Stimulated activated CD8-positive, alpha-beta memory T cell treated with anti-CD3 and anti-CD28 coated beads, Interleukin-15, amount 100 ng/mL, for 4 hours (primary cell): ENCODE measurements at places on chromosomes 5 and 9.

- DNase-seq: no peak
Observed at GRCh38 chr9:109046346-109046745, 33.0 kb upstream of the CTNNAL1 start.

GRCh38 chr5:122649080-122649479 is 125.8 kb upstream of the SNX2 start:
- DNase-seq: no peak

GRCh38 chr5:116395226-116395625 is 179.4 kb downstream of the SEMA6A start:
- no peak for DNase-seq

DNA sequence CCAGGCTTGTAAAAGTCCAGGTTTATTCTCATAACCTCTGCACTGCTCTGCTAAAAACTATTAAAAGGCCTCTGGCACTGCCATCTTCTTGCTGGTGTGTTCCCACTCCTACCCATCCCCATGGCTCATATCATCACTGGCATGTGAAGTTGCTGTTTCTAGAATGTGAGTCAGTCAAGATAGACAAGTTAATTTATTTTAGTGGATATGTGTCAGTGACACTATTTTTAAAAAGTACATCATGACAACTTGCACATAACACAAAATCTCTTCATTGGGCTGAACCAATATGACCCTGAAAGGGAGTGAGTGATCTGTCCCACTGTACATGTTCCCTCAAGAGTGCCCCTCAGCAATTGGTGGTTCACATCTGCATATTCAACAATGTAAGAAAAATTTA is 299.7 kb downstream of the NFIB start:
- DNase-seq: no peak

- DNase-seq: no peak
Observed at GRCh38 chr5:141523991-141524390, 35.1 kb downstream of the PCDHGC5 start.

DNA sequence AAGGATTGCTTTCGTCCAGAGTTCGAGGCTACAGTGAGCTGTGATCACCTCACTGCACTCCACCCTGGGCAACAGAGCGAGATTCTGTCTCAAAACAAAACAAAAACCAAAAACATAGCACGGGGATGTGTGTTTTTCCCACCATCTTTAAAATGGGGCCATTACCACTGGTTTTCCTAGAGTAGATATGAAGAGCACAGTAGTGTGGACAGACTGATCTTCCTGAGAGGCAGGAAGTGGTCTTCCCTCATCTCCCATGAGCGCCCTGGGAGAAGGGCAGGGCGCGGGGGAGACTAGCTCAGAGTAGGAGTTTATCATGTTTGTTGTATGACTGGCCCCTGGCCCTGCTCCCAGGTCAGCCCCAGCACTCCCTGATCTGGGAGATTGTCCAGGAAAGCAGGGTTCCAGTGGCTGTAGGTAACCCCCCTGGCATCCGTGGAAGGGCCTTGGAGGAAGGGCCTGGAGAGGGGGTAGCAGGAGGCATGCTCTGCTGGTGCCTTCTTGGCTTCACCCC is 2.3 kb downstream of the SUSD3 start:
- no peak for DNase-seq

- no peak for DNase-seq
Observed at GRCh38 chr5:179287071-179287470, 58.2 kb downstream of the ADAMTS2 start.

- no peak for DNase-seq
Observed at GRCh38 chr9:89538871-89539270, 41.0 kb upstream of the SEMA4D start.

DNA sequence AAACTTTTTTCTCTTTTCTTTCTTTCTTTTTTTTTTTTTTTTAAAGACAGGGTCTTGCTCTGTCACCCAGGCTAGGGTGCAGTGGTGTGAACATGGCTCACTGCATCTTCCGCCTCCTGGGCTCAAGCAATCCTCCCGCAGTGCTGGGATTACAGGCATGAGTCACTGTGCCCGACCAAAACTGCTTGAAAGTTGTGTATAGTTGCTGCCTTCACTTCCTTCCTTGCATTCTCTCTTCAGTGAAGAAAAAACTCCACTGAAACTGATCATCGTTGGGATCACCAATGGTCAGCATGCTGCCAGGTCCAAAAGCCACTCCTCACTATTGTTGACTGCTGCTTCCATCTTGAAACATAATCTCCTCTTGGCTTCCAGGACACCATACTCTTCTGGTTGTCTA is 66.6 kb upstream of the CTNNA1 start:
- DNase-seq: no peak

DNA sequence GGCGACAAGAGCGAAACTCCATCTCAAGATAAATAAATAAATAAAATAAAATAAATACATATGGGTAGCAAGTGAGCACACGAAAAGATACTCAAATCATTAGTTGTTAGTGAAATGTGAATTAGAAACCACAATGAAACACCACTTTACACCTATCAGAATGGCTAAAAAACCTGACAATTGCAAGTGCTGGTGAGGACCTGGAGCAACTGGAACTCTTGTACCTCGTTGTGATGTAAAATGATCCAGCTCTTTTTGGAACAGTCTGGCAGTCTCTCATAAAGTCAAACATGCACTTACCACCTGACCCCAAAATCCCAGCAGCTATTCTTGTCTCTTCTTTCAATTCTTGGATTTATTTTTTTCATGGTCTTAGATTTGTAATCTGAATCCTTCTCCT is 69.2 kb upstream of the FBXW11 start:
- DNase-seq: no peak

- no peak for DNase-seq
Observed at GRCh38 chr5:175336781-175337180, 107.2 kb downstream of the DRD1 start.

DNA sequence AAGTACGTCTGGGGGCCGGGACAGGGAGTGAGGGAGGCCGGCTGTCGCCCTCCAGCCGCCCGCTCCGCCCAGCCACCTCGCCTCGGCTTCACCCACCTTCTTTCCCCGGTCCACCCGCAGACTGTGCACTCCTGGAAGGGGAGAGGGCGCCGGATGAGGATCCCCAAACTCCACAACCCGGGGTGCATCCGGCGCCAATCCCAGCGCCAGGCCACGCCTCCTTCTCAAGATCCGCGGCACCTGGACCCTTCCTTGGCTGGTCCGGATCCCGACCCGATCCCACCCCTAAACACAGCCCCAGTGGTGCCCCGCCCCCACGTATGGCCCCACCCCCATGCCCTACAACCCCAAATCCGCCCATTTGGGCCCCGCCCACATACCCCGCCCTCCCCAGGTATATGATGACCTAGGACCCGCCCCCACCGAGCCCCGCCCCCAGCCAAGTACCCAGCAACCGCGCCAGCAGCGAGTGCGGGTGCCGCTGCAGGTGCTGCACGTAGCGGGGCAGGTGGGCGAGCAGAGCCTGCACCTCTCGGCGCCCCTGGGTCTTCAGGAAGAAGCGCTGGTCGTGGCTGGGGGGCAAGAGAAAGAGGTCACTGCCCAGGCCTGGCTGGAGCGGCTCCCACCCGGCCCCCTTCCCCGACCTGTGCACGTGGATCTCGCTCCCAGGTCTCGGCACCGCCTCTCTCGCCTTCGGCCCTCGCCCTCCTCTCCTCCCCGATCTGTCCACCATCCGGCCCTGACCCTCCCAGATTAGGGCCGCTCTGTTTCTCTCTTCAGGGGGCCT is 3.2 kb downstream of the PIP5KL1 start:
- DNase-seq: peak; percentile 66

DNA sequence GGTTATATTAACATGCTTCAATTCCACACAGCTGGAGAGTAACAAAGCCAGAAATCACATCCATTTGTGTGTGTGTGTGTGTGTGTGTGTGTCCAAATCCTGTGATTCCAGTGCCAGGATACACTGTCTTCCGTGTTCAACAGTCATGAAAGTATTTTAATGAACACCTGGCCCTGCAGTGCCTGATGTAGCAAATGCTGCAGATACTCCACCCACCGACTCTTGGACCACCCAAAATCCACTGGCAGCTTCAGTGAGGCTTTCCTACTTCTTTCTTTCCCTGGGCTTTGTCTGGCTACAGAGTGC is 13.1 kb upstream of the INSYN2B start:
- no peak for DNase-seq

GRCh38 chr9:74887981-74888370 is 255 bp upstream of the TRPM6 start:
- no peak for DNase-seq

DNA sequence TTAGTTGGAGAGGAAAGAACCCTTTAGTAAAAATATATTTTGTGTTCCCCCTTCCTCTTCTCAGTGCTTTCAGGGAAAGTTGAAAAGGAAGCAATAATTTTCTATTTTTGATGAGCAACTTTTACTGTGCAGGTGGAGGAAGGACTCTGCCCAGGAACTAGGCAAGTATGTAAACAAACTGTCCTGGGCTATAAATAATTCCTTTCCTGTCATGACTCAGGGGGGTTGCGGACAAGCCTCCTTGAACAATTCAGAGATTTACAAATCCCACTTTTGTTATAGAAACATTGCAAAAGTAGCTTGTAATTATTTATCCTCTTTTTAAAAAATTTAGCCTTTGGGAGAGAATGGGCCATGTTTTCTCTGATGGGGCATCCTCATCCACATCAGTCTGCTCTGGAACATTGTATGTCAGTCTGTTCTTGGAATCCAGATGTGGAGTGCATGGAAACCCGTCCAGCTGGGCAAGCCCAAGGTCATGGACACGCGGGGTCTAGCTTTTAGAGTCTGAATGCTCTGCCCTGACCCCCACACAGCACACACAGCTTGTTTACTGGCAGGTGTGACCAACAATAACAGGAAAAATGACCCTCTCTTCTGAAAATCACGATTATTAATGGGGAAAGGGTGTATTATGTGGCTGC is 127.6 kb downstream of the GADD45G start:
- no peak for DNase-seq

DNA sequence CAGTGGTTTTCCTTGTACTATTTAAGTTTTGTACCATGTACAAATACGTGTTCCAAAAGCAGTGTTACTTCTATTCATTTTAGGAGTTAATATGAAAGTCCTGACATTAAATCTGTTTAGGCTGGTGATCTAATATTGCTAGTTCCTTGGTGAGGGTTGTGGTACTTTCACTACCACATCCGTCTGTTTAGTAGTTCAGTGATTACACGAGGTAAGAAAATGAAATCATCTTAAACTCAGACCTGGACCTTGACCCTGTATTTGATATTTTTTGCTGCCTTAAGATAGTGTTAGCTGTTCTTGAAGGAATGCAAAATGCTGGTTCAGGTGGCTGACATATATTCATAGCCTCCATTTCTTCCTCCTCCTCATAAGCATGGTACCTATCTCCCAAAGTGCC is 50.3 kb downstream of the MTAP start:
- DNase-seq: no peak

DNA sequence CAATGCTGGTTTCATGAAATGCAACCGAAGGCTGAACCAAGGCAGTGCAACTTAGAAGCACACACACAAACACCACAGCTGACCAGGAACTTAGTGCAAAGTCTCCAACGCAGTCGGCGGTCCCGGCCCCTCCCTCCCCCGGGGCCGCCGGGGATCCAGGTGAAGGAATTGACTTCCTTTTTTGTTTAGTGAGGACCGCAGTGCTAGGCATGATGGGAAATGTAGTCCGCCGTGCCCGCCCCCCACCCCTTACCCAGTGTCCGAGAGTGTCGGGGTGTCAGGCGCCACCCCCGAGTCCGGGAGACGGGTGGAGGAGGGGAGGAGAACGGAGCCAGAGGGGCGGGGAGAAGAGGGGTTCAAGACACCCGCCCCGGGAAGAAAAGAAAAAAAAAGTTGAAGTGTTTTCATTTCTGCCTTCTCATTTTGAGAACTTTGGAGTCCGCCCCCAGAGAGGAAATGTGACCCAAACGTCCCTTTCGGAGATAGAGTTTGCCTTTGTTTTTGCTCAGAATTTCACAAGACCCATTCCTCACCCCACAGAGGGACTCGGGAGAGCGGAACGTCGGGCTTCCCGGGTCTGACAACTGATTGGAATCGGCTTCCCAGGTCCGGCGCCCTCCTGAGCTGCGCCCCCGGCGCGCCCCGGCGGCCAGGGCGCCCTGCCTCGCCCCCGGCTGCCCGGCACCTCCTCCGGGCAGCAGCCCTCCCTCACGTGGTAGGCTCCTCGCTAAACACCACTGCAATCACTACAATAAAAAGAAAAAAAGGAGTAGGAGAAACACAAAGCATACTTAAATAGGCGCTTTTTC is 2.0 kb downstream of the IER5L start:
- DNase-seq: no peak

- no peak for DNase-seq
Observed at GRCh38 chr9:133731876-133732638, 6.1 kb downstream of the SARDH start.

GRCh38 chr9:4774209-4774608 is 18.5 kb upstream of the RCL1 start:
- no peak for DNase-seq

GRCh38 chr9:120197605-120198004 is 382.4 kb downstream of the CDK5RAP2 start:
- DNase-seq: no peak

DNA sequence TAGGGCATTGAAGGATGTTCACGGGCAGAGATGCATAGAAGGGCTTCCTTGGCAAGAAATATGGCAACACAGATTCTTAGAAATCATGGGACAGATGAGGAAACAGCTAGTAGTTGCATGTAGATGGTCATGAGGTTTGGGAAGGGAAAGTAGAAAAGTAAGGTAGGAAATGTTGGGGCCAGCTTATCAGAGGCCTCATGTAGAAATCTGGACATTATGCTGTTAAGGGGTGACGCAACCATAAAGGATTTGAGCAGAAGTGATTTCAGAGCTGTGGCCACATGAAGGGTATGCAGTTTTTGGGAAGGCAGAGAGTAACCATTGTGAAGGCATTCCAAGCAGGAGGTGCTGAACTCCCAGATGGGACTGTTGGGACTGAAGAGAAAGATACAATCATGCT is 224.0 kb downstream of the ARHGAP26 start:
- DNase-seq: no peak

DNA sequence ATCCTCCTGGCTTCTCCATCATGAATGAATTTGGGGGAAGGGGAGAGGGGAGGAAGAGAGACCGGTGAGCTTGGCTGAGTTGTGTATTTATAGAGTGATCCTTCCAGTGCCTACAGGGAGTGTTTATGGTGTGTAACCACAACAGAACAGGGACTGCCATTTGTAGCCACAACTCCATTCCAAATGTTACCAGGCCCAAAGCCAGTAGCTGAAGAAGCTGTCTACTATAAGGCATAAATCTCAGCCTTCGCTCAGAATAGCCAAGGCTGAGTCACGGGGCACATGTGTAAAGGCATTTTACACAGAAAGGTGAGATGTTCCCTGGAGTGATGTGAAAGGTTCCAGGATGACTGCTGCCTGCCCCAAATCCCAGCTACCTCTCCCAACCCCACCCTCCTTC is 2.5 kb downstream of the TMEM252 start:
- no peak for DNase-seq

- no peak for DNase-seq
Observed at GRCh38 chr5:553874-554273, 29.6 kb upstream of the SLC9A3 start.

GRCh38 chr5:87121304-87122150 is 146.2 kb upstream of the RASA1 start:
- DNase-seq: peak; percentile 11

- DNase-seq: no peak
Observed at GRCh38 chr5:177232761-177233160, 70.8 kb downstream of the RAB24 start.
